ENCODE measurements at places on chromosomes 3 and 15.

DNA sequence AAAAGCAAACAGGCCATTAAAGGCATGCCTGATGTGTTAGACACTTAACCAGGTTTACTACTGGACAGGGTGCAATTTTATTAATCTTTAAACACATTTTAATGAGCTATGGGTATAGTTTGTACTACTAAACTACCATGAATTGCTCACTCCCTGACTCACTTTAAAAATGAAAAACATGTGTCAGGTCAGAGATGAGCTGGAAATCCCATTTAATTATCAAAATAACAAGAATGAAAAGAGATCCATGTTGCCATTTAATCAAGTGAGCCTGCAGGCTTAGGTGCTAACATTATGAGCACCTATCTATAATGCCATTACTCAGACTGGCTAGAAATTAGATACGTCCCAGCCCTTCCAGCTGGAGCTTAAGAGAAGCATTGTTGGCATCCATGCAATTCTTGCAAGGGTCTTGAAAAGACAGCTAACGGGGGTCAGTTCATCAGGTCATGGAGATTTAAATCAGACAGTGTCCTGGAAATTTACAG is 224.4 kb downstream of the THRB start:
- no peak for DNase-seq

GRCh38 chr15:56252386-56252785 is 8.7 kb upstream of the RFX7 start:
- DNase-seq, result no peak

GRCh38 chr3:48684480-48685143 is 1.1 kb downstream of the NCKIPSD start:
- DNase-seq, result no peak

DNA sequence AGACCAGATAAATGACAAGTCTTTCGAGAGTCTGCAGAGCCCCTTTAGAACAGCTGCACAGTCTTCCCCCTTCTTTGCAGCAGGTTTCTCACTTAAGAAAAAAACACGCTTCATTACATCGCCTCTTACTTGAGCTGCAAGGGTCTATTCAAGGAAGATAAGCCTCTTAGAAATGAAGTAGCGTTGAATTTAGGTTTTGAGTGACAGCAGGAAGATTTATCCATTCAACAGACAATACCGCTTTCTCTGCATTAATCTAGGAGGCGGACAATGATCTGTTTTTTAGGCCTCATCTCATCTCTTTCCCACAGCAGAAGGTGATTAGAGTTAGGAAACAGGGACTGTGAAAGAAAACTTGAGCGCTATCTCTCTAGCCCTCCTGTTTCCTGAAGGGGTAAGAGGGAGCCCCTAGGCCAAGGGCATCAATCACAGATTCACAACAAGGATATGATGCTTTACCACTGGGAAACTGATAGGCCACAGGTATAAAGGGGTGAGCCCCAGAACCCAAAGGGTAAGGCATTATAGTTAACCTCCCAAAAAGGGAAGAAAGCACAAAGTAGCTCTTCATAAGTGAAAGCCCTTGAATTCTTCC is 84.3 kb downstream of the MECOM start:
- DNase-seq, result no peak

- no peak for DNase-seq
Measured at GRCh38 chr3:77933926-77934325, 894.0 kb downstream of the ROBO2 start.

GRCh38 chr3:16289144-16289889 is 24.3 kb downstream of the OXNAD1 start:
- no peak for DNase-seq

- DNase-seq, result no peak
Measured at GRCh38 chr15:99344639-99345038, 93.4 kb downstream of the LRRC28 start.

DNA sequence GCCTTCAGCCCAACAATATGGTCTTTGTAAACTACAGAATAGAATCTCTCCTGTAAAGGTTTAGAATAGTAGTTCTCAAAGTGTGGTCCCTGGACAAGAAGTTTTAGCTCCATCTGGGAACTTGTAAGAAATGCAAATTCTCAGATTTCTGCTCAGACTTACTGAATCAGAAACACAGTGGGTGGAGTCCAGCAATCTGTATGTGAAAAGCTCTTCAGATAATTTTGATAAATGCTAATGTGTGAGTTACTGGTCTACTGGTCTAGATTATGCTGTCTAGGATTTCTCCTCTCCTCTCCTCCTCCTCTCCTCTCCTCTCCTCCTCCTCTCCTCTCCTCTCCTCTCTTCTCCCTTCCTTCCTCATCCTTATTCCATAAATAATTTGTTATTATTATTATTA is 57.5 kb downstream of the RBMS3 start:
- no peak for DNase-seq

GRCh38 chr15:64665179-64665578 is 110.2 kb downstream of the RBPMS2 start:
- no peak for DNase-seq

- DNase-seq, result no peak
Measured at GRCh38 chr3:12611117-12611516, 52.8 kb downstream of the RAF1 start.

- no peak for DNase-seq
Measured at GRCh38 chr15:96372554-96372953, 42.1 kb downstream of the NR2F2 start.
